ENCODE measurements at places on chromosomes 3 and 15.

GRCh38 chr3:189710620-189711402 is 79.6 kb downstream of the TP63 start:
- DNase-seq: no peak

- DNase-seq: no peak
Measured at GRCh38 chr15:82570721-82571508, 30.7 kb upstream of the RPS17 start.

- no peak for DNase-seq
Measured at GRCh38 chr3:126051741-126052140, 32.2 kb downstream of the SLC41A3 start.

DNA sequence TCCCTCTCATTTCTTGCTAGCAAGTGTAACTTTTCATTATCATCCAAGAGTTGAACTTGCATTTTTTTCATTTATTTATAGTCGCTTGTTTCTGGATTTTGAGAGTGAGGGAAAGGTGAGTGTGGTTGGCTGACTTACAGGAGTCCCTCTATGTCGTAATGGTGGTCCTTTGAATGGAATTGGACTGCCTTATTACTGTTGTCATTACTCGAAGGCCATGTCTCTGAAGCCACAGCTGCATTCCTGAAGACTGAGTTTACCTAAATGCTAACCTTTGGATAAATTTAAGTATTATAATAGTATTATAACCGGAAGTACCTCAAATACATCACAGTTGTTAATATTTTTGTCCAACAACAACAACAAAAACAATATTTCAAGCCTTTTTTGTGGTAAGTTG is 488.9 kb downstream of the GABRG3 start:
- DNase-seq: no peak

DNA sequence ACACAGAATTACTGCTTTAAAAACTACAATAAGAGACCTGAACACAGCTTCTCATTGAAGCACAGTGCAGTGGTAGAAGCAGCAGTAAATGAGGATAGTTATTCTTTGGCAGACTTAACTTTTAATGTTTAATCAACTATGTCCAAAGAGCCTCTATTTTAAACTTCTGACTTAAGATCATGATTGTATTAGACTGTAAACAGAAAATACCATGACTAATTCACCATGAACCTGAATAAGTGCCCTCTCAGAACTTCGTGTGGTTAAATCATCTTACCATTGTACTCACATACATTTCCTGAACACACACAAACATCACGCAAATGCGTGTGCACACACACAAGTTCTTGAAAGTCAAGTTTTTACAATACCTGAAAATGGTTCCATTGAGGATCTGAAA is 13.9 kb downstream of the CEP152 start:
- no peak for DNase-seq

- DNase-seq: no peak
Measured at GRCh38 chr3:114686621-114687020, 392.8 kb downstream of the TIGIT start.

DNA sequence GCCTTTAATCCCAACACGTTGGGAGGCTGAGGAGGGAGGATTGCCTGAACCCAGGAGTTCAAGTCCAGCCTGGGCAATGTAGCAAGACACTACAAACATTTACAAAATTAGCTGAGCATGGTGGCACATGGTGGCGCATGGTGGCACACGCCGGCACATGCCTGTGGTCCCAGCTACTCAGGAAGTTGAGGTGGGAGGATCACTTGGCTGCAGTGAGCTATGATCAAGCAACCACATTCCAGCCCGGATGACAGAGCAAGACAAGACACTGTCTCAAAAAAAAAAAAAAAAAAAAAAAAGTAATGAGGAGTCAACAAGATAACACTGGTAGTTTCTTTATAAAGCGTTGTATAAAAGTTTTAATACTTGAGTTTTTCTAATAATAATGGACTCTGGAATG is 10.1 kb downstream of the FEZF2 start:
- no peak for DNase-seq

GRCh38 chr3:40287248-40287647 is 22.3 kb upstream of the EIF1B start:
- DNase-seq: no peak

GRCh38 chr3:26106228-26106627 is 316.3 kb downstream of the OXSM start:
- DNase-seq: no peak

GRCh38 chr15:91153954-91154353 is 53.9 kb downstream of the SV2B start:
- DNase-seq: no peak

GRCh38 chr3:119841808-119842471 is 60.0 kb downstream of the NR1I2 start:
- no peak for DNase-seq

DNA sequence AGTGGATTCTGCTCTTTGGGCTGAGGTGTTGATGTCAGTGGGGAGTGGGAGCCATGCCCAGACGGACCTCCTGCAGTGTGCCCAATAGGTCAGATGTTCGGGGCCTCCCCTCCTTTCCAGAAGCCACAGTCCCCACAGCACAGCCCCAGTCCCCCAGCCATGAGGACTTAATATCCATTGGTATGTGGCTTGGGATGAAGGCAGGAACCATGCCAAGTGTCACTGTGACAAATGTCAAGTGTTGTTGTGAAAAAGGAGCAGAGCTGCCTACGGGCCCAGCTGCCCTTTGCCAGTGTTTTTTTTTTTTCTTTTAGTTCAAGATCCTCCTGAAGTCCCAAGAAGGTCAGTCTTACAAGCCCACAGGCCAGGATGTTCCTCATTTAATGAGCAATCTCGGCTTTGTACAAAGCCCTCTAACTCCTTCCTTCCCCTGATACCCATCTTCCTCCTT is 12.2 kb downstream of the SEMA3G start:
- DNase-seq: no peak

DNA sequence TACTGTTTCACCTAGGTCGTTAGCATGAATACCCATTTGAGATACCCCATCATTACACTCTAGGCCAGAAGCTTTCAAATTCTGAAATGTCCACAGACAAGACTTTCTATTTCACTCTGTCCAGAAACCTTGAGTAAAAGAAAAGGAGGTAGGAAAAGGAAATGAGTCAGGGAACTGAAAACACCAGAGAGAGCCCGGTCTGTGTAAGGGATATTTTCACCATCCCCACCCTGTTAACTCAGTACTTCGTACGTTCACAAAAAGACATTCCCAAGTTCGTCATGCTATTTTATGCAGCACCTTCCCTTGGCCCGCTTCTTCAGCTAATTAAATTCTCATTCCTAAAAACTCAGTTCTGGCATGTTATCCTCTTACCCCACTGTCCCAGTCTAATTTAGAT is 89.4 kb upstream of the SOX2 start:
- DNase-seq: no peak

GRCh38 chr3:157156837-157157635 is 2.9 kb downstream of the CCNL1 start:
- DNase-seq: no peak

DNA sequence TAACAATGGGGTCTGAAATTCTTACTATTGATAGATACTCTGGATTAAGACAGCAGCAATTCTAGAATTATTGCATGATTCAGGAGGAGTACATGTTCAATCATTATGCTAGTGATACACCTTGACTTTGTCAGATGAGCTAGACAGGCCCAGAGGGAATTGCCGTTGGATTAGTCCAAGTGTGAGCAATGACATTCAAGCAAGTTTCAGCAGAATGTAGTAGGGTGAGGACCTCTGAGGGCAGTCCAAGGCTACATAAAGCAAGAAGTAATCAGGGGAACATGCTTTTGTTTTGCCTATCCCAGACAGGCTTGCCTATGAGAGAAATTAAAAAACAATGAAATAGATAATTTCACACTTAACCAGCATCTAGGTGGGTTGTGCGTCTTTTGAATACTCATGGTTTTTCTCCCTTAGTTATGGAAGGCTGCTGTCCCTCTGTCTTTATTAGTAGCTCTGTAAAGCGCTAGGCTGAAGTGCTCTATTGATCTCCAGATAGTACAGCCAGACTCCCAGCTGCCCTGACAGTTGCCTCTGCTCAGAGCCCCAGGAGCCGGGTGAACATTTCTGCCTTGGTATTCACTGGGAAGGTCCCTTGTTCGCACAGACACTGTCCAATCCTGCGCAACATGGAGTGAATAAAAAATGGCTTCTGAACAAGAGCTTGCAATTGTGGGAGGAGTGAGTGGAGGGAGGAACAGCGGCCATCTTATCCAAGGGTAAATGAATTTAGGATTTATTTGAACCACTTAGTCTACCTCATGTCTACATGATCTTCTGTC is 316.6 kb upstream of the ONECUT1 start:
- no peak for DNase-seq

- DNase-seq: no peak
Measured at GRCh38 chr3:47746264-47746663, 35.4 kb downstream of the SMARCC1 start.

DNA sequence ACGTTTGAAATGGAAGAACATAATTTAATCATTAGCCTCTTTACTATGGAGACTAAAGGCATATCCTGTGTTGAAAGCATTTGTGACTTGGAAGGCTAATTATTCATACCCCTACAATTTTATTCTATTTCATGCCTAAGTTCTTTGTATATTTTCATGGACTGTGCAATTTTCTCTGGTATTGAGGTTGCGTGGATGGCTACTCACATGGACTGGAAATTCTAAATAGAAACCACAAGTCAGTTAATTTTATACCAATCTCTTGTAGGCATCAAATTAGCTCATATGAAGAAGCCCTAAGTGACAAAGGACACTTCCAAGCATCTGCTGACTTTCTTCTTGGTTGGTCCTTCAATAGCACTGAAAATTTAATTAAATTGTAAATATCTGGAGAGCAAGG is 1353.5 kb downstream of the ROBO1 start:
- DNase-seq: no peak

DNA sequence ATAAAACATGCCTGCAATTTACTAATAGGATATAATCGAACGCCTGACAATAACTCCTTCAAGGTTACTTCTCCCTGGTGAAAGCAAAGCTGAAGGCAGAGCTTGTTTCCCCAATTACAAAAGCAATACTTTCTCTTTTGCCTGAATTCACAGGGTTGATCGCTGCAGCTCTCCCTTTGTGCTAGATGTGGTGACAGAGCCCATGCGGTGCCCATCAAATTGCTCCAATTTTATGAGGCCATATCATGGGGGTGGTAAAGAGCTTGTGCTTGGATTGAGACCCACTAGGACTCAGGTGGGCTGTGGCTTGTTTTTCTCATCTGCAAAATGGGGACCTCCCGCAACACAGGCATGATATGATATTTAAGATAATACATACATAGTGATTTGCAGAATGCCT is 143.4 kb downstream of the GREM1 start:
- DNase-seq: no peak

GRCh38 chr3:71936681-71937080 is 151.7 kb upstream of the PROK2 start:
- no peak for DNase-seq

GRCh38 chr3:9679476-9680080 is 24.1 kb upstream of the CPNE9 start:
- no peak for DNase-seq

- no peak for DNase-seq
Measured at GRCh38 chr3:197019021-197019420, 10.6 kb downstream of the MELTF start.

- no peak for DNase-seq
Measured at GRCh38 chr15:41844814-41845213, 6.2 kb downstream of the PLA2G4B start.

DNA sequence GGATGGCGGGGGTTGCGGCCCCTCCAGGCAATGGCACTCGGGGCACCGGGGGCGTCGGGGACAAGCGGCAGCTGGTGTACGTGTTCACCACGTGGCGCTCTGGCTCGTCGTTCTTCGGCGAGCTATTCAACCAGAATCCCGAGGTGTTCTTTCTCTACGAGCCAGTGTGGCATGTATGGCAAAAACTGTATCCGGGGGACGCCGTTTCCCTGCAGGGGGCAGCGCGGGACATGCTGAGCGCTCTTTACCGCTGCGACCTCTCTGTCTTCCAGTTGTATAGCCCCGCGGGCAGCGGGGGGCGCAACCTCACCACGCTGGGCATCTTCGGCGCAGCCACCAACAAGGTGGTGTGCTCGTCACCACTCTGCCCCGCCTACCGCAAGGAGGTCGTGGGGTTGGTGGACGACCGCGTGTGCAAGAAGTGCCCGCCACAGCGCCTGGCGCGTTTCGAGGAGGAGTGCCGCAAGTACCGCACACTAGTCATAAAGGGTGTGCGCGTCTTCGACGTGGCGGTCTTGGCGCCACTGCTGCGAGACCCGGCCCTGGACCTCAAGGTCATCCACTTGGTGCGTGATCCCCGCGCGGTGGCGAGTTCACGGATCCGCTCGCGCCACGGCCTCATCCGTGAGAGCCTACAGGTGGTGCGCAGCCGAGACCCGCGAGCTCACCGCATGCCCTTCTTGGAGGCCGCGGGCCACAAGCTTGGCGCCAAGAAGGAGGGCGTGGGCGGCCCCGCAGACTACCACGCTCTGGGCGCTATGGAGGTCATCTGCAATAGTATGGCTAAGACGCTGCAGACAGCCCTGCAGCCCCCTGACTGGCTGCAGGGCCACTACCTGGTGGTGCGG is 1.9 kb downstream of the CHST2 start:
- DNase-seq: no peak

GRCh38 chr15:82114660-82115059 is 68.8 kb upstream of the MEX3B start:
- no peak for DNase-seq

GRCh38 chr15:100330629-100331215 is 11.1 kb downstream of the ADAMTS17 start:
- no peak for DNase-seq

DNA sequence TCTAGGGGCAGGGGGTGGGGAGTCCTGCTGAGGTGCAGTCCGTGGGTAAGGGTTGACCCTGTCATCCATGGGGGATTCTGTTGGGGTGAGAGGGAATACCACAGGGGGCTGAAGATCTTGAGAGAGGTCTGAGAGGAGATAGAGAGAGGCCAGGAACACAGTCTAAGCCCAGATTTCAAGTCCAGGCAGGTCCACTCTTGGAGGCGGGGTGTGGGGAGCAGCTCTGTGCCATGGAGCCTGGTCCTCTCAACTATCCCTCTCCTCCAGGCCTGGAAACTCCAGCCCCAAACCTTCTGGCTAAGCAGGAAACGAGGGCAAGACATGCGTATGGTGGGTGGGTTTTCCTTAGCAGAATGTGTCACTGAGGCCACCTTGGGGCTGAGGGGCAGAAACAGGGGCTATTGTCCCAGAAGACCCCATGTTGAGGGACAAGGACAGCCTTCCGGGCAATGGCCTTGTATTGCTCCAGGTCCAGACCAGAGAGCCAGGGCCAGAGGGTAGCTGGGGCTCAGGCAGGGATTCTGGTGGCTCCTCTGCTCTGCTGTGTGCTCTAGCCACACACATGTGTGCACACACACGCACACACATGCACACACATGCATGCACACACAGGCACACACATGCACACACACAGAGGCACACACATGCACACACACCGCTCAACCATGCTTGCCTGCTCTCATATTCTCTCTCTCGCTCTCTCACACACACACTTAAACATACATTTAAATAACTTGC is 48.6 kb upstream of the MAGEF1 start:
- no peak for DNase-seq
